ENCODE measurements at places on chromosomes 11 and 22. TPM values are rescaled to one million over a fixed set of nuclear protein-coding genes. Genes with fewer than 3 reads are reported as not detected.
A peak's percentile ranks its signal among the peaks of the same experiment; 100 is the strongest.

The CLMP gene
- total RNA-seq, result 34.3 TPM

The TMEM134 gene
- total RNA-seq, result 74.4 TPM

The IGF2 gene
- total RNA-seq, result 61.9 TPM

The MADD gene
- 49.8 TPM for total RNA-seq

The RASL10A gene
- 1.1 TPM for total RNA-seq

The DBX1 gene
- not detected for total RNA-seq

The RAB36 gene
- total RNA-seq, result 0.59 TPM

DNA sequence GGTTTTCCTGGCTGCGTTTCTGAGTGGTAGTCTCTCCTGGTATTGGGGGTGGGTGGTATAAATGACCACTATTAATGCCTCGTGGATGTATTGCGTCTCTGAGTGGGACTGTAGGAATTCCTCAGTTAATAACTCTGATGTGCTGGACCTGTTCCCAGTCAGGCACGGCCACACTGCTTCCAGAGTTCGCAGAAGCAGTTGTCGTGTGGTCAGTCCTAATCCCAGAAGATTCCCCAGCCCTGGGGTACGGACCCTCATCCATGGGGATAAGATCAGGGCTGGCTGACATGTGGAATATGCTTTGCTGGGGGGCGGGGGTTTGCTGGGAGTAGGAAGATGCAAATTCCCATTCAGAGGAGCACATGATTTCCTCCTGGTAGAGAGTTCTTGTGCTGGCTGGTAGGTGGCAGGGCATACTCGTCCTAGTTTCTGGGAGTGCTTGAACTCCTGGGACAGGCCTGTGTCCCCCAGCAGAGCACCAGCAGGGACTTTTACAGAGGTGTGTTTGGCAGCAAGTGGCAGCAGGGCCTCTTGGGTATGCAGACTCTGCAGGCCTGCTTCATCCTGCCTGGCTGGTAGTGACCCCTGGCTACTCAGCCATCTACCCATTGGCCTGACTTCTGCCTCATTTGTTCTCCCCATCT, 157.4 kb downstream of the NAV2 start:
- DNase-seq, result no peak

- no peak for DNase-seq
These were observed 10.1 kb upstream of the PRSS23 start for GRCh38 chr11:86790195-86790725.

GRCh38 chr11:33723238-33723881, 12.9 kb downstream of the CD59 start:
- peak; percentile 81 for DNase-seq

DNA sequence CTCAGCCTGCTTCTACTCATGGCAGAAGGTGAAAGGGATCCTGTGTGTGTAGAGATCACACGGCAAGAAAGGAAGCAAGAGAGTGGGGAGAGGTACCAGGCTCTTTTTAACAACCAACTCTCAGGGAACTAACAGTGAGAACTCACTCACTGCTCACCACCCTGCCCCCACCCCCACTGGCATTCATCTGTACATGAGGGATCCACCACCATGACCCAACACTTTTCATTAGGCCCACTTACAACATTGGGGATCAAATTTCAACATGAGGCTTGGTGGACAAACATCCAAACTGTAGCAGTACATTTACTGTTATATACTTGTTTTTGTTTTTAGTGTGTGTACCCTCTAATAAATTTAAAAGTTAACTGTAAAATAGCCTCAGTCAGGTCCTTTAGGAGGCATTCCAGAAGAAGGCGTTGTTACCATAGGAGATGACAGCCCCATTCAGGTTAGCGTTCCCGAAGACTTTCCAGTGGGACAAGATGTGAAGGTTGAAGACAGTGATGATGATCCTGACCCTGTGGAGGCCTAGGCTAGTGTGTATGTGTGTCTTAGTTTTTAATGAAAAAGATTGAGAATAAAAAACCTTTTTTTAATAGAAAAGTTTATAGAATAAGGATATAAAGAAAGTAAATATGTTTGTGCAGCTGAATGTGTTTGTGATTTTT, 11.3 kb downstream of the CUL5 start:
- DNase-seq, result no peak

GRCh38 chr11:129750343-129751292, 65.0 kb upstream of the TMEM45B start:
- peak; percentile 60 for DNase-seq

- no peak for DNase-seq
These were observed 38.6 kb downstream of the NRXN2 start for GRCh38 chr11:64684357-64684756.

DNA sequence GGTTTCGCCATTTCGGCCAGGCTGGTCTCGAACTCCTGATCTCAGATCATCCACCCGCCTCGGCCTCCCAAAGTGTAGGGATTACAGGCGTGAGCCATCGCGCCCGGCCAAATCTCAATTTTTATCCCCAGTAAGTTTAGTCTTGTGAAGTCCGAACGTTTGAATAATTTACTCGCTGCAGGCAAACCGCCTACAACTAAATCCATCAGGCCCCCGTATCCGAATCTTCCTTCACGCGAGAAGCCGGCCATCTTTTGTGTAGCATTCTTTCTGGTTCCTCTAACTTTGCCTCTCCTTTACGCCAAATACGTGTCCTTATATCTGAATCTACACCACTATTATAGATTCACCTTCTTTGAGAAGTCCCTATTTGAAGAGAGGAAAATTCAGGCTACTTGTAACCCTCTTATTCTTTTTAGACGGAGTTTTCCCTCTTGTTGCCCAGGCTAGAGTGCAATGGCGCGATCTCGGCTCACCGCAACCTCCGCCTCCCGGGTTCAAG, 581 bp upstream of the EIF3L start:
- no peak for DNase-seq

DNA sequence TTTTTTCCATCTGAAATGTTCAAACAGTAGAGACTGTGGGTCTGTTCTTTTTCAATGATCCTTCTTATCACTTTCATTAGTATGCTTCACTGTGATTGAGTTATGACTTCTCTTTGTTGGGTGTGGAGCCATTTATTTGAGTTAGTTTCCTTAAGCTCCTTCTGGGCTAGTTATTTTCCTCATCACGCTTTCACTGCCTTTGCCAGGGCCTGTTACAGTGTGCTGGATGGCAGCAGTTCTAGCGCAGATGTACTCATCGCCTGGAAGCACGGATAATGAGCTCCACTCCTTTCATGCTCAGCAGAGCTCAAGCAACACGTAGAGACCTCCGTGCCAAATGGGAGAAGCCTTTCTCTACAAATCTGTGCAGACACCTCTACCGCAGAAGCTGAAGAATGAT, 7.0 kb upstream of the ARHGAP42 start:
- no peak for DNase-seq

- no peak for DNase-seq
These were observed 28.1 kb upstream of the CHORDC1 start for GRCh38 chr11:90250970-90251369.

GRCh38 chr22:49781289-49781782, 46.3 kb downstream of the BRD1 start:
- no peak for DNase-seq

DNA sequence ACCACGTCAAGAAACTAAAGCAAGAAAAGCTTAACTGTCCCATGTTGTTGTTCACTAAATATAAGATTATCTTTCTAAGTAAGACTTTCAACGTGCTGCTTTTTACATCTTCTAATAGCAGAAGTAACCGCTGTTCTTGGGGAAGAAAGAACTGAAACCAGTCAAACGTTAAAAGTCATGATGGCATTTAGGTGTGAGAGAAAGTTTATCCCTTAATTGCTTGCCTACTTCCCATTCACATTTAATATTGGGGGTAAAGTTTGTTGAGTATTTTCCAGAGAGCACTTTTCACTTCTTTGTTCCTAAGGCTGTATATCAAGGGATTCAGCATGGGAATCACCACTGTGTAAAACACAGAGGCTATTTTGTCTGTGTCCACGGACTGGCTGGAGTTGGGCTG, 970 bp downstream of the OR5B21 start:
- DNase-seq, result no peak

DNA sequence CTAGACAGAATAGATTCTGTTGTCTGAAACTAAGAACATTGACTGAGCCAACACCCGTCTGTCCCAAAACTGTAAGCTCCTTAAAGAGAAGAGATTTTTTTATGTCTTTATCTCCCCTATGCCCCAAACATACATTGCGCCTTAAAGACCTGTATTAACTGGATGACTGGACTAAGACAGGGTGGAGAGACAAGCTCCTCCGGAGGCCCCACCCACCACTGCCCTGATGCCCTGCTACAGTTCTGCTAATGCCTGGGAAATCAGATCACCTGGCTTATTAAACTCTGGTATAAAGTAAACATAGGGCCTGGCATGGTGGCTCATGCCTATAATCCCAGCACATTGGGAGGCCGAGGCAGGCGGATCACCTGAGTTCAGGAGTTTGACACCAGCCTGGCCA, 203.7 kb downstream of the TENM4 start:
- DNase-seq, result no peak

DNA sequence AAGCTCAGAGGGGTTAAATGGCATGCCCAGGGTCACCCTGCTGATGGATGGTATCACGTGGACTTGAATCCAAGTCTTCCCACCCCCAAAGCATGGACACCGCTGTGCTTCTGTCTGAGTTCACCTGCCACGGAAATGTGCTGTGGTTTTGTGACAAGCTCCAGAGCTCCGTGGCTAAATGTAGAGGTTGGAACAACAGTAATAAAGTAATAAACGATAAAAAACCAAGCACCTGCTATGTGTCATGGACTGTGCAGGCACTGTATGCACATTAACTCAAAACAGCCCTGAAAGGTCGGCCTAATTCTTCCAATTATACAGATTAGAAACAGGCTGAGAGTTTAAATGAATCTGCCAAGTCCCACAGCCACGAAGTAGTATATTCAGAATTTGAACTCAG, 182.1 kb upstream of the NAV2 start:
- no peak for DNase-seq

DNA sequence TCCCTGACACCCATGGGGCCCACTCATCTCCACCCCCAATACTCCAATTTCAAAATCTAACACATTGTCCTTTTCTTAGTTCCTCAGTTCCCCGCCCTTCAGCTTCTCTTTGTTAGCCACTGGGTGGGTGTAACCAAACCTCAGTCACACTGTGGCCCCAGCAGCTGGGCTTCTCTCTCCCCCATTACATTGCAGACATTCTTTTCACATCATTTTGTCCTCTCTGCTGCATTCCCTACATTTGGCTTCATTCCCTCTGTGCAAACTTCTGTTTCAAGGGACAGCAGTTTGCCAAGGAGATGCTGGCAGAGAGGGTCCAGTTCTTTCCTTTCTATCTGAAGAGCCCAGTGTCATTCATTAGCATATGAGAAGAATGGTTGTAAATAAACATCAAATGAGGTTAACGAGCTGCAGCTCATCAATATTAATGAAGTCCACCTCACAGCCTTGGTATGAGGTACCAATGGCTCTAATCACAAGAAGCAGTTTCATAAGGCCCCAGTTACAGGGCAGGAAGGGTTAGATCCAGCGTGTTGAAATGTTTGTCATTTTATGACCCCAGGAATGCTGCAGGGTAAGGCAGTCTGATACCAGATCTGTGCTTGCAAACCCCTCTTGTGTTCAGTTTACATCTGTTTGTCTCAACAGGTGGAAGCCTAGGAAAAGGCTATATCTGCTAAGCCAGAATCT, 72.3 kb downstream of the ARFGAP2 start:
- DNase-seq, result no peak

GRCh38 chr22:25008666-25009065, 56.1 kb downstream of the KIAA1671 start:
- no peak for DNase-seq

Data from right atrium auricular region (tissue), 2 donors.